Effector CD4-positive, alpha-beta T cell (primary cell): ENCODE measurements at places on chromosomes 7 and 10.

DNA sequence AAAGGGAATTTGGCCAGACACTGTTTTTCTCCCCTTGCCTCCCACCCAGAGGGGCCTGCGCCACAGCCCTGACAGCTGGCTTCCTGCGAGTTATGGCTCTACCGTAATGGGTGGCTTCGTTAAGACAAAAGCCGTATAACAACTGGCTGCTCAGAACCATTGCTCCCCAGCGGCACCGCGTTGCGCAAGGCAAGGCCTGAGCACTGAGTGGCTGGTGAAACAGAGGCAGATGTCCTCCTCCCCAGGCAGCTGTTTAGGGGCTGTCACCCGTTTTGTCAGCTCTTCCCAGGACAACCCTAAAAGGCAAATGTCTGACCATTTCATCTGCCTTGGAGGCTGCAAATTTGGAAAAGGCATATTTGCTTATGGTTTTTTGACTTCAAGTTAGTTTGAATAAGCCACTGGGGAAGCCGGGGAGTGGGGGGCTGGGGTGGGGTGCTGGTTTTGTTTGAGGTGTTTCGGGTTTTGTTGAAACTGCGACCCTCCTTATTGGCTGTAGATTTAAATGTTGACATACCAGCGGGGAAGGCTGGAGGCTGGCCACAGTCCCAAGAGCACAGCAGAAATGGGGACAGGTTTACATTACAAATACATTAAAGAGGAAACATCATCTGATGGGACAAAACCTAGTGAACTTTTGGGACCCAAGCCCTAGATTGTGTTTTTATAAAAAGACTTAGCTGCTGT, 681 bp upstream of the SPOCK2 start:
- DNase-seq = peak; percentile 58

GRCh38 chr7:18295781-18296423, 199.6 kb upstream of the HDAC9 start:
- DNase-seq = no peak

GRCh38 chr10:84391326-84391725, 62.9 kb downstream of the CCSER2 start:
- DNase-seq = no peak

GRCh38 chr7:69654381-69654780, 56.1 kb downstream of the AUTS2 start:
- DNase-seq = no peak

DNA sequence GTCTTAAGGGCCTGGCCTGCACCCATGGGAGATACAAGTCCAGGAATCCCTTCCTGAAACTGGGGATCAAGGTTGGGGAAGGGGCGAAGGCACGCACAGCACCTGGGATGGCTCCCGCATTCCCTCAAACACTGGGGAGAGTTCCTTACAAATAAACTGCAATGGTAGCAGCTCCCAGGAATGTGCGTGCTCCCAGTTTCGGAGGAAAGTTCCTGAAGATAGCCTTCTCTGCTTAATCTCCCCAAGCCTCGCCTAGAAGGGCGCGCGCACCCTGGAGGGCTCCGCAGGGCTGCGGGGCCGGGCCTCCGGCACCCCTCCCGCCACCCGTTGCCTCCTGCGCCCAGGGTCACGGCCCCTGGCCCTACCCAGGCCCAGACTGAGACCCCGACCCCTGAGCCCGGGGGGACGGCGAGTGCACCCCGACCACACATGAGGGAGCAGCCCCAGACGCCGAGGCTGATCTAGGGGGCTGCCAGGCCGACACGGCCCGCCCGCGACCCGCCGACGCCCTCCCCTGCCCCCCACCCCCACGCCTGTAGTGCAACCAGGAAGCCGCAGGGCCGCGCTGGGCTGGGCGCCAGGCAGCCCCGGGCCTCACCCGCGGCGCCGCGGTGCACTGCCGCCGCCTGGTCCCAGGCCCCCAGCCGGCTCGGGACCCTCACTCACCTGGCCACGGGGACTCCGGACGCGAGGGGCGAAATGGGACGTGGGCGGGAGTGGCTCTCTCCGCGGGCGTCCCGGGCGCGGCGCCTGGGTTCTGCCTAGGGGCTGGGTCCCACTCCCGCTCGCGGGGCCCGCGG, 460 bp downstream of the ANXA11 start:
- peak; percentile 29 for DNase-seq

DNA sequence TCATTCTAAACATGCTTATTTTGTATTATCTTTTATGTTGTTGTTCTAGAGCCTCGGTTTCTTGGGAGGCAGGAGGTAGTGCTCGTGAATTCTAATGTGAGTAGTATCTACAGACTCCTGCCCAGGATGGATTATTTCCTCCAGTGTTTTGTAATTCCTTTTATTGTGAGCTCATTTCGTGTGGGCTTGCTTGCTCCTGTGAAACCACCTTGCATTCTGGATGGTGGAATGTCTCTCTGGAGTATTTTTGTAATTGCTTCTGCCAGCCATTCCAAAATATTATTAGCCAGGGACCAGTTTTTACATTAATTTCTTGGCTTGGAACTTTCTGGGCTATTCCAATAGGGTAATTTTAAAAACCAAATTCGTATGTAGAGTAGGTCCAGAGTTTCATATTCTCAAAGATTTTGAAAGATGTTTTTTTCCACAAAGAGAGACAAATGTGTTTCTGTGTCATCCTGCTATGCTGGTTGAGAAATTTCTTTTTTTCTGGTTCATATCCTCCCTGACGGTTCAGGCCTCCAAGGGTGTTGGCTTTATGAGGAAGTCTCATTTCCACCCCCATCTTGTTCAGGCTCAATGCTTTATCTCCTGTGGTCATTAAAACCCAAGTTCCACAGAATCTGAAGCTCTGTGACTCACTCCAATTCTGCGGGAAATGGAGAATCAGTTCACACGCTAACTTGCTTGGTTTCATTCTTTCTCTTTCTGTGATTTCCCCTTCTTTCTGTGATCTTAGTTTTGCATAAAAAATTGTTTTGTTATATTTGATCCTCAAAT, 41.7 kb upstream of the CALD1 start:
- no peak for DNase-seq

GRCh38 chr10:110003524-110003885, 4.3 kb upstream of the ADD3 start:
- no peak for DNase-seq

- no peak for DNase-seq
These were observed 43.4 kb downstream of the SH3PXD2A start for GRCh38 chr10:103812004-103812403.

- DNase-seq = no peak
These were observed 167.0 kb downstream of the FANK1 start for GRCh38 chr10:126063353-126063791.

- no peak for DNase-seq
These were observed 26.8 kb upstream of the TRUB1 start for GRCh38 chr10:114911052-114911711.

DNA sequence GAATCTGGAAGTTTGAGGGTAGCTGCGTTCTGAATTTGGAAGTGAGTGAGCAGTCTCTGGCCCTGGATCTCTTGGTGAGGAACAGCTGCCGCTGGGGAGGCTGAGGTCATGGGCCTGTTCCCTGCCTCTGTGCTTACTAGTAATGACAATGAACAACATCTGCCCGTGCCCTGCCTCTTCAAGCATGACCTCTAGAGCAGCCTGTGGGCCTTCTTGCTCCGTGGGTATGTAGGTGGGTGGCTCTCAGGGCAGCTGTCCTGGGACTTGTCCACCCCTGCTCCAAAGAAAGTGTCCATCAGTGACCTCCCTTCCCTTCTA, 186.2 kb downstream of the CXCL12 start:
- no peak for DNase-seq

DNA sequence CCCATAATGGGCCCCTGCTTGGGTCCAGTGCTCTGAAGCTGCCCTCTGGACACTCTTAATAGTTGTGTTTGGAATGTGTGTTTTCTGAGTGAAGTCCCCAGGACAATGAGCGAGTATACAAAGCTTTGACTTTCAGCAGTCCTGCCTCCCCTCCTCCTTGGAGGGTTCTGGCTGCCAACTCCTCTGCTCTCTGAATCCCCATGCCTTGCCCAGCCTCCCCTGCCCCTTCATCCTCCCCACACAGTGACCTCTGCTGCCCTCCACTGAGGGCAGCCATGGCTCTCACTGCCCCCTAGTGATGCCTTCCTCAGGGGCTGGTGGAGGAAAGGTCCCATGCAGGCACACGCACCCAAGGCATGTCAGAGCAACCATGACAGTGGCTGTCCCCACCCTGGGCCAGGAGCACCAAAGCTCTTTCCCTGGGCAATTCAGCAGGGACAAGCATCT, 40.9 kb downstream of the FRMPD2 start:
- no peak for DNase-seq

DNA sequence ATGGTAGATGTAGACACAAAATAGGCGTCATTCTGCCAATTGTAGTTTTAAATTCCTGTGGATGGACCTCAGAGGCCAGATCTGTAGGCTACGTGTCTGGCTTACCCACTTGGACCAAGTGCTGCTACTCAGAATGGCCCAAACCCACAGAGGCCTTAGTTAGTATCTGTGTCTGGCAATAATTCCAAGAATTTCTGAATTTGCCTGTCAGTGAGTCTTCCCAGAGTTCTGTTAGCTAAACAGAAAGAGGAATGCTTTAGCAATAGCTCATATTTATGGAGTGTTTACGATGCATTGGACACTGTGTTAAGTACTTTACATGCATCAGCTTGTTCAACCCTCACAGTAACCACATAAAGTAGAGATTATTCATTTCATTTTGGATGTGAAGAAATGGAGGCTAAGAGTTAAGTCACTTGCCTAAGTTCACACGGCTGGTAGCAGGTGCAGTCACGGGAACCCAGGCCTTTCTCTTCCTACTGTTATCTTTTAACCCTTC, 231.8 kb downstream of the PTEN start:
- DNase-seq = no peak

- no peak for DNase-seq
These were observed 48.0 kb upstream of the SP8 start for GRCh38 chr7:20834656-20835055.

GRCh38 chr10:5648494-5649457, 17.6 kb downstream of the ASB13 start:
- DNase-seq = no peak

- DNase-seq = no peak
These were observed 27.3 kb upstream of the IFRD1 start for GRCh38 chr7:112422842-112423496.

GRCh38 chr7:151541709-151542499, 22.2 kb upstream of the RHEB start:
- DNase-seq = no peak

DNA sequence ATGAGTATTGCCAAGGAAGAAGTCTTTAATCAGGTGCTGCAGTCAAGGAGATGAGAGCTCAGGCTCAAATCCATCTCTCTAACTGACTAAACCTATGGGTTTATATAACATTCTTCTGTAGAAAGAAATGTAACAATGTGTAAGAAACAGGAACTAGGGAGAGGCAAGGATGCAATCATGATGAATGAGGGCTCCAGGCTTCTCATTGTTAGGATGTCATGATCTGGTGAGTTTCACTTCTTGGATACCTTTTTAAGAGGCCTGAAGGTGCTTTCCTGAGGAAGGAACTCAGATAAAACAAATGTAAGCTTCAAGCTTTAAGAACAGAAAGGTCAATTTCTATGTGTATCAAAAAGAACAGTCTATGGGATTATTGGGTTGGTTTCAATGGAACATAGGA, 30.8 kb upstream of the SCIN start:
- no peak for DNase-seq

- DNase-seq = no peak
These were observed 20.1 kb downstream of the GLCCI1 start for GRCh38 chr7:7988706-7989105.

DNA sequence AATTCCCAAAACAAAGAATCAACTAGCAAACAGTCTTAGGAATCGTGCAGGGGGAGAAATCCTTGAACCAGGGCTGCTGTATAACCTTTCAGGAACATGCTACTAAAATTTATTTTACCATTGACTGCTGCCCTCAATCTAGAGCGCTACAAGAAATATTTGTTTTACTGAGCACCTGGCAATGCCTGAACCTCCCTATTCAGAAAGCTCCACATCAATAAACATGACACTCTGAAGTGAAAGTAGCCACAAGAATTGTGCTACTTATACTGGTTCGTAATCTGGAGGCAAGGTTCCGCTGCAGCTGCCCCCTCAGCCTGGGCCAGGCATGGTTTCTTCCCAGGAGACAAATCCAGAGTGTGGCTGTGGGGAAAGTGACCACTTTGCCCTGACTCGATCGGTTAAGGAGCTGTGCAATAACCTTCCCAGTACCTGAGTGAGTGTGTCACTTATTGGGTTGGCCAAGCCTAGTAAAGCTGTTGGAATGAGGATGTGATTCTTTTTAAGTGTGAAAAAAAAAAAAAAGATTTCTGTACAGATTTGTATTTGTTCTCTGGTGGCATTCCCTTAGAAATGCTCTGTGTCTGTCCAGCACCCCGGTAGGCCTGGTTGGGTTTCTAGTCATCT, 7.7 kb downstream of the VWA2 start:
- no peak for DNase-seq

GRCh38 chr10:125083576-125083920, 76.8 kb downstream of the CTBP2 start:
- DNase-seq = no peak

- no peak for DNase-seq
These were observed 13.1 kb downstream of the CASP2 start for GRCh38 chr7:143300959-143301935.

GRCh38 chr10:114525368-114525949, 121.2 kb upstream of the AFAP1L2 start:
- DNase-seq = no peak

DNA sequence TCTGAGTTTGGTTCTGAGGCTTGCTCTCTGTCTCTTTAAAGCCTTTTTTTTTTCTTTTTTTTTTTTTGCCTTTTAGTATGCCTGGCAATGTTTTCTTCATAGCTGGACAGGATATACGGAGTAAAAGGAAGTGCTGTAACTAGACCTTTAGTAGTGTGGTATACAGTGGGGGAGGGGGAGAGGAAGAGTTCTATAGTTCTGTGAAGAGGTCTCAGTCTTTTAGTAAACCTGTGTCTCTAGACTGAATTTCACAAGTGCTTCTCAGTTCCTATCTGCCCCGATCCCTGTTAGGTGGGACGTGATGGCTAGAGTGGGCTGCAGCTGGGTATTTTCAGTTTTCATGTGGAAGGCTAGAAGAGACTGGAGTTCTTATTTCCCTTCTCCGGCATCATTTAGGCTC, 3.1 kb upstream of the ABCC2 start:
- DNase-seq = no peak

DNA sequence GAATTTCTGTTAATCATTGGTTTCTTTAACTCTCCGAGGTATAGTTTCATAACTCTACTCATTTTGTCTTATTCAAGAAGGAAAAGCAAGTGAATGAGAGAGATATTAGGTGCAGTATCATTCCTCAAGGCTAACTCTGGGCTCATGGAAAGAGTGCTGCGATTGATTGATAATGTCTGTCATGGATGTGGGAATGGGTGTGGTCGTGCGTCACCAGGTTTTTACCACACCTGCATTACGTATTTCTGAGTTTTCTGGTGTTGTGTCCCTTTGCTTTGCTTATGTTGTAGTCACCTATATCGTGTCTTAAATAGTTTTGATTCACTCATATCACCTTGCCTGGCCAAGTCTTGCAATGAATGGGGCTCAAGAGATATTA, 44.9 kb upstream of the ZNF438 start:
- no peak for DNase-seq

DNA sequence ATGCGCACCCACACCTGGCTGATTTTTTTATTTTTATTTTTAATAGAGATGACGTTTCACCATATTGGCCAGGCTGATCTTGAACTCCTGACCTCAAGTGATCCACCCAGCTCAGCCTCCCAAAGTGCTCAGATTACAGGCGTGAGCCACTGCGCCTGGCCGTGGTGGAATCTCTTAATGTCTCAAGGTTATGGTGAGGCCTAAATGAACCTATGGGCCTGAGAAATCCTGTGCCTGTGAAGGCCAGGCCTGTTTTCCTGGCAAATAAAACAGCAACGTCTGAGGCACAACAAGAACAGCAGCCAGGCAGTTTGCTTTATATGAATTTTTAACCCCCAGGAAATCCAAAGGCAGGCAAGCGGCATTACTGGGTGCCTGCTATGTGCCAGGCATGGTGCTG, 297.5 kb upstream of the ZMIZ1 start:
- DNase-seq = no peak

GRCh38 chr7:99665312-99666012, 14.3 kb downstream of the CYP3A5 start:
- no peak for DNase-seq
